ENCODE measurements at places on chromosomes 4 and X.

DNA sequence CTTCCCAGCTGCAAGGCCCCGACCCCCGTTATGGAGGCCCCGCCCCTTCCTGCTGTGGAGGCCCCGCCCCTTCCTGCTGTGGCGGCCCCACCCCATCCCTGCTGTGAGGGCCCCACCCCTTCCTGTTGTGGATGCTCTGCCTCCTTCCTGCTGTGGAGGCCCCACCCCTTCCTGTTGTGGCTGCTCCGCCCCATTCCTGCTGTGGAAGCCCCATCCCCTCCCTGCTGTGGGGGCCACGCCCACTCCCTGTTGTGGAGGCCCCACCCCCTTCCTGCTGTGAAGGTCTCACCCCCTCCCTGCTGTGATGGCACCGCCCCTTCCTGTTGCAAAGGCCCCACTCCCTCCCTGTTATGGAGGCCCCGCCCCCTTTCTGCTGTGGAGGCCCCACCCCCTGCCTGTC is 104.9 kb upstream of the PSAPL1 start:
- no peak for DNase-seq

GRCh38 chrX:1281521-1281920 is 12.9 kb downstream of the CSF2RA start:
- DNase-seq: no peak

DNA sequence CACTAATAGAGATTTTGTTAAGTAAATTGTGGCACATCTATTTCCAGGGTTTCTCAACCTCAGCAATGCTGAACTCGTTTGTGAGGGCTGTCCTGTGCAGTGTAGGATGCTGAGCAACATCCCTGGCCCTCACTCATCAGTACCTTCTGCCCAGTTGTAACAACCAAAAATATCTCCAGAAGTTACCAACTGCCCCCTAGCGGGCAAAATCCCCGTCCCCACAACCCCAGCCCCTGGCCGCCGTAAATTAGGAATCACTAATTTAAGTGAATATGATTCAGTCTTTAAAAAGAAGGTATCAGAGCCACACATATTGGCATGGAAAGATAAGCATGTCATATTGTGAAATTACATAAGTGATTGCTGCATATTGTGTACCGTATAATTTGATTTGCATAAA is 123.4 kb downstream of the ASB9 start:
- DNase-seq: no peak

- no peak for DNase-seq
These were observed 63.1 kb downstream of the RTL9 start for GRCh38 chrX:110421500-110422455.

DNA sequence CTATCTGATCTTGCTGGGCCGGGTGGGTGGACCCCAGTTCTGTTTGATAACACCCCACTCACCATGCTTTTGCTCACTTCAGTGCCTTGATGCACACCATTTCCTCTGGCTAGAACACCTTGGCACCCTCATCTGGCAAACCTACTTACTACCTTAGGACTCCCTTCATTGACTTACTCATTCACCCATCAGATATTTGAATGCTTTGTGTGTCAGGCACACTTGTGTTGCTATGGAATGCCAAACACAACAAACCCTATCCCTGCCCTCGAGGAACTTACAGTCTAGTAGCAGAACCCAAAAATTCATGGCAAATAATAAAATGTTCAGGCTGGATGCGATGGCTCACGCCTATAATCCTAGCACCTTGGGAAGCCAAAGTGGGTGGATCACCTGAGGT is 13.9 kb downstream of the CCNG2 start:
- no peak for DNase-seq

- DNase-seq: no peak
These were observed 38.1 kb downstream of the HELQ start for GRCh38 chr4:83417566-83417965.

GRCh38 chr4:152309418-152309817 is 226.5 kb downstream of the FBXW7 start:
- no peak for DNase-seq

DNA sequence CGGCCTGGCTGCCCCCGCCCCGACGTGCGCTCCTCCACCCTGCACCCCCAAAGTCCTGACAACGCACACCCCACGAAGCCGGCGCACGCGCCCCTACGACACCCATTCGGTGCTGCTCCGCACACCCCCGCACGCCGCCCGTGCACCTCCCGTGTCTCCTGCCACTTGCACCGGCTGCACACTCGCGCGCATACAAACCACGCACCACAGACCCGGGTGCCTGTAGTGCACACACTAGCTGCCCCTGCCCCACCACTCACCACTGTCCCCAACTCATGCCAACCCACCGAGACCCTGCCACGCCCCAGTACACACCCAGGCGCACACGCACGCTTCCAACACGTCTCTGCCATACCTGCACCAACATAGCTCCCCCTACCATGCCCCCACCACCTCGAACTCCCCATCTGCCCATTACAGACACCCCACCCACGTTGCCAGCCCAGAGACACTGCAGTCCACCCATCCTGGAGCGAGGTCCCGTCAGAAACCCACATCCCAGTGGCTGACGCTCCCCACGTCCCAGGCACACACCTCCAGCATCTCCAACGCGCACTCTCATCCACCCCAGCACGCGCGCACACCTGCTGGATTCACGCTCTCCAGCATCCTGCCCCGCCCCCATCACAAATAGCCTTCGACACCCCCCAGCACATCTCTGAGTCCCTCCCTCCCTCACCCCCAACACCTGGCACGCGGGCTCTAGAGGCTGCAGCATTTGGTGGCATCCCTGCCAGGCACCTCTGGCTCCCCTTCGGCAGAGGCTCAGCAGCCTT is 4.2 kb upstream of the DUSP9 start:
- no peak for DNase-seq

GRCh38 chr4:132504438-132504837 is 644.7 kb upstream of the PCDH10 start:
- no peak for DNase-seq

GRCh38 chrX:118724365-118724764 is 3.0 kb upstream of the IL13RA1 start:
- no peak for DNase-seq

GRCh38 chrX:133380711-133381619 is 34.3 kb downstream of the GPC4 start:
- no peak for DNase-seq

- DNase-seq: no peak
These were observed 669.8 kb downstream of the IQCM start for GRCh38 chr4:149145803-149146202.

DNA sequence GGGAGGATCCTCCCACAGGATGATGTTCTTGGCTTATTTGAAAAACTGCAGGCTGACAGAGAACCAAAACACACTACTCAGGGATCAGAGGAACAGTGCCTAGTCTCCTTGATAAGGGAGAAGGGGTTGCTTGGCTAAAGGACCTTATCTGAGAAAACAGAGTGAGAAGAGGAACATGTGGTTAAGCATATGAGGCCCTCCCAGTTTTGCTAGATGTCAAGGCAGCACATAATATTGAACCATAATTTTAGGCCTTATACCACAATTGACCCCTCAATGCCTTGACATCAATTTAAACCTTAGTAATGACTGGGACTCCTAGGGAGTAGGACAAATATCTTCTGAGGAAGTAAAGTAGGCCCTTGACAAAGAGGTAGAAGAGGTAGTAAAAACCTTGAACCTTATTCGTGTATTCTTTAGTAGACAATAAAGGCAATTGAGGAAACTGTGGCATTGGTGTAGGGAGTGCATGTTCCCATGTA is 79.3 kb downstream of the TEX13C start:
- no peak for DNase-seq

DNA sequence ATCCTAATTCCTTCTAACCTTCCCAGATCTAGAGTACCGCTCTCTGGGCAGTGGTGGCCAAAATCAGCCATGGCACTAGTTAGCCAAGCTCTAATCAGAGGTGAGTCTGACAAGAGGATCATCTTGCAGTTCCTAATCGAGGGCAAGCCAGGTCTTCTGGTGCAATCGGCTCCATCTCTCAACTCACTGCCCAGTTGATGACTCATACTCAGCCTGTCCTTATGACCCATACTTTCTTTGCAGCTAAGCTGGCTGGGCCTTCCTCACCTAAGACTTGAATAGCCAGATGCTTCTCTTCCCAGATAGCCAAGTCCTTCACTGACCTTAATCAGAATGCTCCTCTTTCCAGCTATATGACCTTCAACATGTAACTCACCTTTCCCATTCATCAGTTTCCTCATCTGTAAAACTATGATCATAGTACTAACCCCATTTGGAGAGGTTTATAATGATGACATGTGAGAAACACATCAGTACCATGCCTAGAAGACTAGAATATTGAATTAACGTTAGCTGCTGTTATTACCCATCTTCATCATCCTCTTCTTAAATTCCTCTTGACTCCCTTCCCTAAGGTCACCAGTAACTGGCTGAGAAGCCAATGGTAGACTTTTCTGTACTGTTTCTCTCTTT is 57.1 kb downstream of the RELL1 start:
- no peak for DNase-seq

DNA sequence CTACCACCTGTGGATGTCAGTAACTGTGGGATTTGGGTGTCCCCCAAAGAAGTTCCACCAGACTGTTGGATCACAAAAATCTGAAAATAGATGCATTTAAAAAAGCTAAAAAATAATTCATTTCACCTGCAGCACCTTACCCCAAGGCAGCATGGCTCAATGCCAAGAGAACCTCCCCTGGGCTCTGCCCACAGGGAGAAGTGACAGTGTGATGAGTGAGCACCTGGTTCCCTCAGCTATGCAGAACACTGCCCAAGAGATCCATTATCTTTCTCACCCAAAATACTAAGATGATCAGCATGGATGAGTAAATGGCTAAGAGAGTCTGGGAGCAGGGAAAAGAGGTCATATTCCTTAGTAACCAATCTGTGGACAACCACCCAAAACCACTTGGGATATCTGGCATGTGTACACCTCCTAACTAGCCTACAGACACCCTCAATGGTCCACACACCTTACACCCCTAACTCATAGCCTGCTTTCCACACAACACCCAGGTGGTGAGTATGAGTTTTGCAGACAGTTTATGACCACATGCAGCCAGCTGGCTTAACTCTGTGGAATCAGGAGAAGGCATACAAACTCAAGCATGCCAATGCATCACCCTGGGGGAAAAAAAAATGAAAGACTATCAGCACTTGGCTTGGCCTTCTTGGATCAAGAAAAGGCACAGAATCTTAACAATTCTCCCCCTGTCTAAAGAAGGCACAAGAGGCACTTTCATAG is 416.5 kb upstream of the SMIM31 start:
- DNase-seq: no peak

DNA sequence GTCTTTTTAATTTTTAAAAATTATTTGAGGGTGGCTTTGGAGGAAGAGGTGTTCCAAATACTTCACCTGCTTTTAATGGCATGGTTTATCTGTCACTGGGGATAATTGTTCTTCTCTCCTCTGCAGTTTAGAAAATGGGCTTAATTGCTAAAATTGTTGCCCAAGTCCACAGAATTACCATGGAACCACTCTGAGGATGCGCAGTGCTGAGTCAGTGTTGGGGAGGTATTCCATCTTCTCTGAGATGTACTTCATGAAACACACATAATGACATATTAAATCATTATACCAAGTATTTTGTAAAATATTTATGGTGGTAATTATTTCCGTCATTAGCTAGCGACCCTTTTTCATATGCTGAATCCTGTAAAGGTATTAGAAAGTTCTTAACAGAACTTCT is 8.0 kb downstream of the ASB5 start:
- no peak for DNase-seq

GRCh38 chr4:99403380-99404184 is 31.6 kb downstream of the ADH7 start:
- DNase-seq: no peak

DNA sequence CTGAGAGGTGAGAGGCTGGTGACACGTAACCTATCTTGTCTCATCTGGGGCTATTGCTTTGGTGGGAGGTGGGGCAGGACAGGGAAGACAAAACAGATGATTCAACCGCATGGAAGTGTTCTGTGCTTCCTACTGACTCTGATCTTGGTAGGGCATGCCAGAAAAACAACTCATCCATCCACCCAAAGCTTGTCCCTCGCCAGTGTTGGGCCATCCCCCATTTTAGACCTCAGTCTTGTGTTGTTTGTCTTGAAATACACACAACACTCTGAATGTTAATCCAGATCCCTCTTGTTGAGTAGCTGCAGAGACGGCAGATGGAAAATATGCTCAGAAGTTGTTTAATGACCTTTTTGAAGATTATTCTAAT is 377 bp downstream of the CHRNA9 start:
- no peak for DNase-seq

DNA sequence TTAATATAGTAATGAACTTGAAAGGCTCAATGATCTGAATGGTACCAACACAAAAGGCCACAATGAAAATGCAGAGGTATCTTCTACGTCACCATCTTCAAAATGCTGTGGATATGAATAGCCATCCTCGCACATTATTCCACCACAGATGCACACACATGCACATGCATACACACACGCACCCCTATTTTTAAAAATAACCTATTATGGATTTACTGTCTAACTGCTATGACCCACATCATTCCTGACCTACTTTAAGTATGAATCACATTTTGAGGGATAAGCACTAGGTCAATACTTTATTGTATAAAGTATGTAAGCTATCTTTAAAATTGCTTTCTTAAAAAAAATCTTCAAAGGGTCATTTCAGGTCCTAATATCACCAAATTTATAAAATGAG is 24.4 kb upstream of the CORIN start:
- no peak for DNase-seq

GRCh38 chr4:165763640-165764039 is 109.4 kb upstream of the TLL1 start:
- DNase-seq: no peak

GRCh38 chrX:72046447-72046846 is 85.3 kb downstream of the RTL5 start:
- DNase-seq: no peak
